Melanocyte of skin (primary cell): ENCODE measurements at places on chromosomes 5 and 9. TPM values are rescaled to one million over a fixed set of nuclear protein-coding genes. Genes with fewer than 3 reads are reported as not detected.

Gene SNAPC3
- 41.0 and 46.7 TPM in 2 replicates for total RNA-seq

Gene CAVIN4
- 0.69 and 2.2 TPM in 2 replicates for total RNA-seq

Gene FST
- total RNA-seq: 0.34 and 0.73 TPM in 2 replicates

Gene SPAAR
- 0.34 TPM in 1 of 2 replicates, not detected in the other for total RNA-seq

Gene ANKRD20A1
- total RNA-seq: 1.1 TPM in 1 of 2 replicates, not detected in the other

Gene PCDHGA5
- total RNA-seq: 0.69 and 1.8 TPM in 2 replicates
